ENCODE measurements at places on chromosomes 2 and 18.

GRCh38 chr2:23484275-23484674 is 99.3 kb downstream of the KLHL29 start:
- DNase-seq: no peak

GRCh38 chr2:237701033-237701858 is 73.9 kb downstream of the LRRFIP1 start:
- no peak for DNase-seq

GRCh38 chr2:138023976-138024375 is 59.7 kb downstream of the HNMT start:
- no peak for DNase-seq

DNA sequence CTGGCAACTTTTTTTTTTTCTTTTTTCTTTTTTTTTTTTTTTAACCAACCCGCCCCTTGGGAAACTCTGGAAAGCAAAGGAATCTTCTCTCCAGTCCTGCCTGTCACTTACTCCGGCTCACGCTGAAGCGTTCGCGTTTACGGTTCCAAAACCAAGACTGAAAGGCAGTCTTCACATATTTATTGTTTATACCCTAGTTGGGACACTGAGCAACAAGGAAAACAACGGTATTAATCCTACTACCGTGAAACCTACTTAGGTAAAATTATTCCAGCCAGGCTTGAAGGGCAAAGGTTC is 125.4 kb downstream of the OSBPL1A start:
- DNase-seq: no peak

- DNase-seq: no peak
Measured at GRCh38 chr2:184498936-184499335, 99.4 kb upstream of the ZNF804A start.

GRCh38 chr2:19261061-19261460 is 97.4 kb downstream of the OSR1 start:
- DNase-seq: no peak

- DNase-seq: no peak
Measured at GRCh38 chr2:16669388-16669787, 3.8 kb upstream of the CYRIA start.

DNA sequence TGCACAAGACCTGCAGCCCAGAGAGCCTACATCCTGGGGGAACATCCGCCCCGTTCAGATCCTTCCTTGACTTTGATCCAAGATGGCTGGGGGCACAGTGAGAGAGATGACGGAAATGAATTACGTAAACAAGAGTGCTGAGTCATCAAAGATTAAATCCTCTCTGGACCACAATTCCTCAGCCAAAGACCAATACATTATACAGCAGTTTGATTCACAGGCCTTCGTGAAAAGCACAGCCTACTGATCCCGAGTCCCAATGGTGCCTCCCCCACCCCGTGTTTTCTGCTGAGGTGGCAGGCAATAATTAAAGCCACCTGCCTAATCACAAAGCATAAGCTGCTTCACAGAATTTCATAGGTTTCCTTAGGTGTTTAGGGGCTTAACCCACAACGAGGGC is 43.0 kb downstream of the MYO5B start:
- no peak for DNase-seq

- DNase-seq: no peak
Measured at GRCh38 chr18:9638886-9639285, 24.5 kb upstream of the PPP4R1 start.

GRCh38 chr18:59469463-59470180 is 110.6 kb upstream of the LMAN1 start:
- DNase-seq: no peak

DNA sequence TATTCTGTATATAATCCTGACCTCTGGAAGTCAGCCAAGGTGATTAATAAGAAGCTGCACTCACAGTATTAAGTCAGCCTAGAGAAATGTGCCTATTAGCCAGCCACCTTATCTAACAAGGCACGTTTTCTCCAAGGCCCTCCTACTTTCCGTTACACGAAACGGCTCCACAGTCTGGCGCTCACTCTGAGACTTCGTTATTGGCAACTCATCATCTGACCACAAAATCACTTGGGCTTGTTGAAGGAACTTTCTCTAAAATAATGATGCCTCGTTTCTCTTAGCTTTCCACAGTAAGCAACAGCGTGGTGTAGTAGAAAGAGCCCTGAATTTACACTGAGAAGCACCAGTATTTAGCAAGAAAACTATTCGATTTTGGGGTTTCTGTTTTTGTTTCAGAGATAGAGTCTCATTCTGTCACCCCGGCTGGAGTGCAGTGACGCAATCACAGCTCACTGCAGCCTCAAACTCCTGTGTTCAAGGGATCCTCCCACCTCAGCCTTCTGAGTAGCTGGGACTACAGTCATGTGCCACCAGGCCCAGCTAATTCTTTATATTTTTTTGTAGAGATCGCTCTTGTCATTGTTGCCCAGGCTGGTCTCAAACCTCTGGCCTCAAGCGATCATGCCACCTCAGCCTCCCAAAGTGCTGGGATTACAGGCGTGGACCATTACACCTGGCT is 53.6 kb upstream of the SLC14A1 start:
- DNase-seq: peak; percentile 53

- no peak for DNase-seq
Measured at GRCh38 chr18:27707201-27707600, 469.7 kb downstream of the CDH2 start.

DNA sequence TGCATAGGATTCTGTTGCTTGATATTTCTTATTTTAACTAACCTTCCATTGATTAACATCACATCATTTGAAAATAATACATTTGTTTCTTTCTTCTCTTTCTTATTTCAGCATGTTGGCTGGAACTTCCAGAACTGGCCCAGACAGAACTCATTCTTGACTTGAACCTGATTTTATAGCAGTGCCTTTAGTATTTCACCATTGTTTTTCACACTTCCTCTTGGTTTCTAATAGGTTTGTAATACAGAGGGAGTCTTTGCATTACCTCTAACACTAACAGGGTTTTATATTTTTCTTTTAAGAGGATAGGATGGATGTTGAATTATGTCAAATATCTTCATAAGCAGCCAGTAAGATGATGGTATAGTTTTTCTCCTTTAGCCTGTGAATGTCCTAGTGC is 39.2 kb downstream of the SEMA4F start:
- DNase-seq: no peak

DNA sequence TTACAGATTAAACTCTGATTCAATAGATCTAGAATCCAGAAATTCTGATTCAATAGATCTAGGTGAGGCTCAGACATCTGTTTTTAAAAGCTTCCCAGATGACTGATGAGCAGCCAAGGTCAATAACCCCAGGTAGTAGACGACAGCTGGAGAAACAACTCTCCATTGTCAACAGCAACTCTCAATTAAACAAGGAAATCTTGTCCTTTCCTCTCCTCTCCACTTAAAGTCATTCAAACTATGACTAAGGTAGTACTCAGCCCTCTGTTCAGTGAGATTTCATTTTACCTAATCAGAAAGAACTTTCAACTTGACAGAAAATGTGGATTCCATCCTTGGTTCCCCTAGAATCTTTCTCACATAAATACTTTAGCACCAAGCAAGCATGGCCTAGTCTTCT is 94.6 kb upstream of the SCG2 start:
- DNase-seq: no peak

- DNase-seq: no peak
Measured at GRCh38 chr2:66457545-66457944, 22.6 kb downstream of the MEIS1 start.

- DNase-seq: no peak
Measured at GRCh38 chr18:38367473-38367872, 801.9 kb upstream of the CELF4 start.

DNA sequence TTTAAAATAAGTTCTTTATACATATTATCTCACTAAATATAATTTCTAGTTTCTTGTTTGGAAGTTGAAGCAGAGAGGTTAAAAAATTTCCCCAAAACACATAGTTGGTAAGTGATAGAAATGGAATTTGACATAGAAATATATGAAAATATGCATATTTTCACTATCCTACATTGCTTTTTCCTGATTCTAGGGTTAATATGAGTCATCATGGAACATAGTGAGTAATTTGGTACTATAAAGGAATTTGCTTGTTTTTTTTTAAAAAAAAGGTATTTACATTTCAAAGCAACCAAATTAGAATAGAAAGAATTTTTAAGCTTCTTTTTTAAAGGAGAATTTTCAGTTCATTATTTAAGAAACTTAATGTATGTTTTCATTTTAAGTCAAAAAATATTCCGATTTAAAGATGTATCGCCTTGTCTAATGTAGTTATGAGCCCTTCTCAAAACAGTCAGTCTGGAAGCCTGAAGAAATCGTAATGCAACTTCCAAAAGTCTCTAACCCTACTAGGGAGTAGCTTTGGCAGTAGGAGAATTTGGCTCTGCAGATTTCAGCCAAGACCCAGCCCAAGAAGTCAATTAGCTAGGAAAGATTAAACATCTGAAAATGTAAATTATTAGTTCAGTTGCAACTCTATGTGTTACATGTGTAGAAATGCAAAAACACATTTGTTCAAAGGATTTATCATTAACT is 147.3 kb downstream of the RDH14 start:
- no peak for DNase-seq

- DNase-seq: no peak
Measured at GRCh38 chr18:28041366-28041765, 135.6 kb downstream of the CDH2 start.

- DNase-seq: no peak
Measured at GRCh38 chr2:178482437-178482836, 2.2 kb downstream of the PLEKHA3 start.

GRCh38 chr2:239574434-239575156 is 173.8 kb upstream of the HDAC4 start:
- no peak for DNase-seq

GRCh38 chr18:52008736-52009135 is 331.3 kb upstream of the DCC start:
- DNase-seq: no peak

- no peak for DNase-seq
Measured at GRCh38 chr2:153606623-153607022, 128.1 kb upstream of the RPRM start.

DNA sequence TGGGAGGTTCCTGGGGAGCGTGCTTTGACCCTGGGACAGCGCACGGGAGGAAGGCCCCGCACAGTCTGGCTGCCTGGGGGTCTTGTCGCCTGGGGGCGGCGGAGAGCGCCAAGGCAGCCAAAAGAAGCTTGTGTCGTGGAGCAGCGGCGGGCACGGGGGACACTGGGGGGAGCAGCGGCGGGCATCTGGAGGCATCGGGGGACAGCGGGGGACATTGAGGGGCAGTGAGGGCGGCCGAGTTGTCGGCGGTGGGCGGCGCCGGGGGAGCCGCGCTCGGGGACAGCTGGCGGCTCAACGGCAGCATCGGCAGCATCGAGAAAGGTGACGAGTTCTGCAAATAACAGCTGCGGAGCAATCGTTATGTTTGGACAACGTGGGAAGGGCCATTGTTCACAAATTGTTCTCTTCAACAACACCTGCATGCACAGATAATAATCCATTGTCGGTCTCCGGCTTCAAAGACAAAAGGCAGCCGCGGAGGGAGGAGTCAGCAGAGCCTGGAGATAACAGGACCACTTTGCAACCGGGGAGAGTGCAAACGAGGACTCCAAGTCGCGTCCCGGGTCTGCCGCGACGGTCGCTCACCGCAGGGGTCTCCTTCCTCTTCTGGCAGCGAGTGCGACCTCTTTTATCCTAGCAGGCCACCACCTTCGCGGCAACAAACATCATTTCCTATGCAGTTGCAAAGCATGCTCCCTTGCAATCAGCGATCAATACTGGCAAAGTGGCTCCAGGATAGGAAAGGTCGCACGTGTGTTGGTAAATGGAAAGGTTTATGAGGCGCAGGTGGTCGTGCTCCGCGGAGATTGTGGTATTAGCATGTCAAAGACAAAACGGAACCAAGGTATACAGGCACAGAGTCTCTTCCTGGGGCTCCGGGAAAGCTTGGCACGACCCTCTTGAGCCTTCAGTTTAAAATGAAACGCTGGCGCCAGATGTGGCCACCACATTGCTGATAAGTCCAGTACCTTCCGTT is 132.3 kb upstream of the DLX2 start:
- DNase-seq: no peak

DNA sequence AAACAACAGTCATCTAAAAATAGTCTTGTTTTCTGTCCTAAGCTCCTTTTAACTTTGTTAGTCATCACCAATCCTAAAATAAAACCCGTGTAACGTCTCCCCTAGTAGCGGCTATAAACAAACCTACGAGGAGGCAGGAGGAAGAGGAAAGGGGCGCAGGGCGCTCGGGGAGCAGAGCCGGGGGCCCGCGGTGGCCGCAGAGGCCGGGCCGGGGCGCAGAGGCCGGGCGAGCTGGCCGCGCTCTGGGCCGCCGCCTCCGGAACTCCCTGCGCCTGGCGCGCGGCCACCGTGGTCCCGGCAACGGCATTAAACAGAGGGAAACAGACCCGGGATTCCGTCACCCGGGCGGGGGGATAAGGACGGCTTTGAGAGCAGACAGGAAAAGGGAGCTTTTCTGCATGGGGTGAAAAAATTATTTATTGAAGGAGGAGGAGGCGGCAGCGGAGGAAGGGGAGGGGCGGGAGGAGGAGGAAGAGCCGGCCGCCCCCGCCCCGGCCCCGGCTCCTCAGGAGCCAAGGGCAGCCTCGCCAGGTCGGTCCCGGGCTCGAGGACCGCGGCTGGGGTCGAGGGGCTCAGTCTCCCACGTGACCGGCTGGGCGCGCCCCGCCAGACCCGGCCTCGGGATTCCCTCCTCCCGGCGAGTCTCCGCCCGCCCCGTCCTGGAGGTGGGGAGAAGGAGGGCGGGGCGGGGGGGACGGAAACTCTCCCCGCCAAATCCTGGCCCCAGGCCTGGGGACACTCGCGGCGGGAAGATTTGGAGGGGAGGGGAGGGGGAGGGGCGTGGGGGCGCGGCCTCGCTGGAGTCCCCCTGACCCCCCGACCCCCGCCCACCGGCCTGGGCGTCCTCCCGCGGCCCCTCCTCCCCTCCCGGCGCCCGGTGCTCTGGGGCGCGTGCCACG is 1.8 kb upstream of the NFATC1 start:
- peak; percentile 94 for DNase-seq

Measured in tibial artery (tissue), 4 donors.